ENCODE measurements at places on chromosomes 13 and 19.

DNA sequence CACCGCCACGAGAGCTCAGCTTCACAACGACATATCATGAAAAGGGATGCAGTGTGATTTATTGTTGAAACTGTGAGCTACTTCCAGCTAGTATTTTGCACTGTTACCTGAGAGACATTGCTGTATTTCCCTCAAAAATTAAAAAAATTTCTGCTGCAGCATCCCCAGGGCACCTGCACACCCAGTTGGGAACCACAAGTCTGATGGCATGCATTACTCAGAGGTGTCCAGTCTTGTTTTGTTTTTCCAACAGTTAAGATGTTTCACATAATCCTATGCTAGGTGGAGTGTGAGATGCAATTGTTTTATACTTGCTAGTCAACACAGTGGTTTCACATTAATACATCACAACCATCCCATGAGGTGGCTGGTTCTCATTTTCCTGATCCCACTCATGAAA is 285.2 kb downstream of the SHISA2 start:
- no peak for DNase-seq

GRCh38 chr19:47693489-47693888 is 19.7 kb upstream of the EHD2 start:
- no peak for DNase-seq

- DNase-seq = no peak
Measured at GRCh38 chr13:104937881-104938280, 1597.6 kb downstream of the EFNB2 start.

DNA sequence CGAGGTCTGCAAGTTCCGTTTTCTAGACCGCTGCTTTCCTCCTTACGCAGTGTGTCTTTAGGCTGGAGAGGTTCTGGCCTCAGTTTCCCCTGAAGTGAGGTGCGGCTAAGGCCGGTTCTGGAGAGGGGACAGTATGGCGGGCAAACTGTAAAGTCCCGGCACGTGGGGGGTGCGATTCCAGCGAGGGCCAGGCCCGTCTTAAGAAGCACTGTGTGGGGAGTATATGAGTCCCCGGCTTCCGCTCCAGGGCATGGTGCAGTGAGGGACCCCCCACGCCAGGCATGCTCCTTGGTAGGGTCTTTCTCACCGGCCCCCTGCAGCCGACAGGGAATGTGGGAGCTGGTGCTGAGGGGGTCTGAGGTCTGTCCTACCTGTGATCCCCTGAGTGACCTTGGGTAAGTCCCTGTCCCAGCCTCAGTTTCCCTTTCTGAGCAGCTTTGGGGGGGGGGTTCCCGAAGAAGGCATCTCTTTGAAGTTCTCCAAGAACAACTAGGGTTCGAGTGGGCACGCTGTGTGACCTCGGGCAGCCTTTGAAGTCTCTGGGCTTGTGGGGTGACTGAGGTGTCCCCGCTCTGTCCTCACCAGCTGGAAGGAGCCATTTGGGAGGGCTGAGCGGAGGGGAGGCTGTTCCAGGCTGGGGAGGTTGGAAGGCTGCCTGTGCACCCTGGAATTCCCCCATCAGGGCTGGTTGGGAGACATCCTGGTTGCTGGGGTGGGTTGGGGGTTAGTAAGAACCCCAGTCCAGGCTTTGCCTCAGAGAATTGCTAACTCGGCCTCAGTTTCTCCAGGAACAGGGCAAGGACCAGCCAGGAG is 1.5 kb downstream of the NFIC start:
- no peak for DNase-seq

DNA sequence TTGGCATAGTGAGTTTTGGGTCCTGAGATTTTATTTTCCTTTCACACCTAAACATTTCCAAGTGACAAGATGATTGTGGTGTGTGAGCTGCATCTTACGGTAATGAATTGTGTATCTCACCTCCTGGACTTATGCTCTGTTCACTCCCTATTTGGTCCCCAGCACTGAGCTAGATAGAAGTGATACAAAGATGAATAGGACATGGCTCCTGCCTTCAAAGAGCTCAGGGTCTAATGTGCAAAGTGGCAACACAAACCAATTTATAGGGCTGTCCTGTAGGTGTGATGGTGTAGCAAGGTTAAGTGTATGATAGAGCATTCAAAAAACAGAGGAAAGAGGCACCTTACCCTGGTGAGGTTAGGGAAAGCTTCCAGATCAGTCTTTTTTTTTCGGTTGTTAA is 17.6 kb upstream of the TNFRSF19 start:
- DNase-seq = no peak

GRCh38 chr13:112795277-112795676 is 105.4 kb downstream of the ATP11A start:
- no peak for DNase-seq

DNA sequence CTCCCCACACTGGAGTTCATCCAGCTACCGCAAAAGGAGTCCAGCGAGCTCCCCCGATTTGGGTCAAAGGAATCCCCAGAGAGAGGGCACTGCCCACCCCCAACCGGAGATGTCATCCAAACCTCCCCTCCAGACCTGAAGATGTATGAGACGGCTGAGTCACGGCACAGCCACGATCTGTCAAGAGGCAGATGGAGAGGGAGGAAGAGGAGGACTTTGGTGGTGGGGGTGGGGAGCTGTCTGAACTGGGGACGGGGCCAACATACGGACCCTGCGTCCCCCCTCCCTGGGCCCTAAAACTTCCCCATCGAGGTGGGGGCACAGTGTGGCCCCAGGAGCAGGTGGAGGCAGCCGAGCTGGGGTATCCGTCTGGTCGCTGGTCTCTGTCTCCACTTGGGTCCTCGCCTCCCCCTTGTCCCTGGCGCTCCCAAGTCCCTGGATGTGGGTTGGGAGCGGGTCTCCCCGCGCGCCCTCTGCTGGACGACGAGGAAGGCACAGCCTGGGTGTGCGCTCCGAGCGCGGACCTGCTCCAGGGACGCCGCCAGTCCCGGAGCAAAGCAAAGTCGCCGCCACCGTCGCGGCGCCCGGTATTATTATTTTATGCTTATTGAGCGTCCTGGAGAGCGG is 3.8 kb downstream of the PDE4A start:
- peak; percentile 73 for DNase-seq
